H1 (cell line): ENCODE measurements at places on chromosomes 16 and 17. TPM values are rescaled to one million over a fixed set of nuclear protein-coding genes. Genes with fewer than 3 reads are reported as not detected.

C16orf92 gene
- polyA plus RNA-seq: not detected in 2 replicates

FKBP10 gene
- 283 and 410 TPM in 2 replicates for polyA plus RNA-seq

ADAP2 gene
- polyA plus RNA-seq: 0.71 and 1.1 TPM in 2 replicates

- H3K27ac ChIP-seq: no peak overlapping the region
- H3K4me3 ChIP-seq: peak overlapping the region; percentile 74
- no peak for DNase-seq
- no peaks in the 10 kb centered on the region for H3K36me3 ChIP-seq
Measured at GRCh38 chr17:36936455-36937000, 747 bp upstream of the LHX1 start.

DNA sequence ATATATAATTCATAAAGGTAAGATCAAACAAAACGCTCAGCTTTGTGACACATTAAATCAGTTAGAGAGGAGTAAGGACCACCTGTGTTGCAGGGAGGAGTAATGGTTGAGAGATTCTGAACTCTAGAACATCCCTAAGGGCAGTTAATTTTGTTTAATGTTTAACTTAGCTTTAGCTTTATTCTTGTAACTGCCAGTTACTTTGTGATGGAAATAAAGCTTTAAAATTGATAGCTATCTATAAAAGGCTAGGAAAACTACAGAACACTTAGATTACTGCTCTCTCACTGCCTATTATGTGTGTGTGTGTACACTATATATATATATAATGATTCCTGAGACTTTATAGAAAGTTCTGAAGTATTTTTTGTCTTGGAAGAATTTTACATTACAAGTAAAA lies 37.8 kb downstream of the PTRH2 start:
- H3K4me1 ChIP-seq: no peaks in the 10 kb centered on the region
- H3K36me3 ChIP-seq: peaks cover 16% of the 10 kb centered on the region

- H3K4me3 ChIP-seq: no peak overlapping the region
- peaks cover 43% of the 10 kb centered on the region for H3K36me3 ChIP-seq
- no peak overlapping the region for H3K27ac ChIP-seq
Measured at GRCh38 chr17:38761612-38762011, 9.1 kb downstream of the PSMB3 start.

DNA sequence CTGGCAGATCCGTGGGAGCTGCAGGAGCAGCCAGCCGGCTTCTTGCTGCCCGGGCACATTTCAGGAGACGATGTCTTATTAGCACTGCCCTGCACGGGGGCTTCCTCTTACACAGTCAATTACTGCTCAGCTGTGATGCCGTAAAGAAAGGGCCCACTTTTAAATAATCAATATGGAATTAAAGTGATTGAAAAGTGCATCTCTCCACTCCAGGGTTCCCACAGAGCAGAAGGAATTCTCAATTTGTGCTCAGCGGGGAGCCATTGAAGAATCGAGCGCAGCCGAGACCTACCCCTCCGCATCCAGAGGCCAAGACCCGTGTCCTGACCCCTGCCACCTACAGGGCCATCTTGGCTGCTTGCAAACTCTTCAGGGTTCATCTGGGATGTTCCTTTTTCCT lies 399.4 kb upstream of the C16orf82 start:
- no peaks in the 10 kb centered on the region for H3K27me3 ChIP-seq
- H3K27ac ChIP-seq: no peak overlapping the region
- peak; percentile 58 for DNase-seq
- H3K4me3 ChIP-seq: no peak overlapping the region
- no peaks in the 10 kb centered on the region for H3K36me3 ChIP-seq

- H3K4me1 ChIP-seq: peaks cover 27% of the 10 kb centered on the region
- no peak for DNase-seq
- H3K36me3 ChIP-seq: no peaks in the 10 kb centered on the region
- H3K27ac ChIP-seq: no peak overlapping the region
- peaks cover 10% of the 10 kb centered on the region for H3K27me3 ChIP-seq
- H3K4me3 ChIP-seq: no peak overlapping the region
Measured at GRCh38 chr17:68295086-68295485, 3.8 kb downstream of the ARSG start.

- no peak for DNase-seq
- H3K4me1 ChIP-seq: no peaks in the 10 kb centered on the region
- H3K27me3 ChIP-seq: no peaks in the 10 kb centered on the region
- no peak overlapping the region for H3K4me3 ChIP-seq
- H3K36me3 ChIP-seq: no peaks in the 10 kb centered on the region
- H3K27ac ChIP-seq: no peak overlapping the region
Measured at GRCh38 chr17:71383091-71383490, 737.7 kb upstream of the SOX9 start.

- H3K27ac ChIP-seq: no peak within 1 kb of the TSS
- H3K4me3 ChIP-seq: peak within 1 kb of the TSS; percentile 30
- no peaks in the 10 kb centered on the region; the same call in 1 of the 2 replicates for H3K36me3 ChIP-seq
- H3K27me3 ChIP-seq: peaks cover 10% of the 10 kb centered on the region
Measured at GRCh38 chr17:7915611-7916384, at the start of gene RNF227. RNF227 (minus strand) TSS chr17:7916289; CDS start chr17:7916195, 94 bp downstream.

DNA sequence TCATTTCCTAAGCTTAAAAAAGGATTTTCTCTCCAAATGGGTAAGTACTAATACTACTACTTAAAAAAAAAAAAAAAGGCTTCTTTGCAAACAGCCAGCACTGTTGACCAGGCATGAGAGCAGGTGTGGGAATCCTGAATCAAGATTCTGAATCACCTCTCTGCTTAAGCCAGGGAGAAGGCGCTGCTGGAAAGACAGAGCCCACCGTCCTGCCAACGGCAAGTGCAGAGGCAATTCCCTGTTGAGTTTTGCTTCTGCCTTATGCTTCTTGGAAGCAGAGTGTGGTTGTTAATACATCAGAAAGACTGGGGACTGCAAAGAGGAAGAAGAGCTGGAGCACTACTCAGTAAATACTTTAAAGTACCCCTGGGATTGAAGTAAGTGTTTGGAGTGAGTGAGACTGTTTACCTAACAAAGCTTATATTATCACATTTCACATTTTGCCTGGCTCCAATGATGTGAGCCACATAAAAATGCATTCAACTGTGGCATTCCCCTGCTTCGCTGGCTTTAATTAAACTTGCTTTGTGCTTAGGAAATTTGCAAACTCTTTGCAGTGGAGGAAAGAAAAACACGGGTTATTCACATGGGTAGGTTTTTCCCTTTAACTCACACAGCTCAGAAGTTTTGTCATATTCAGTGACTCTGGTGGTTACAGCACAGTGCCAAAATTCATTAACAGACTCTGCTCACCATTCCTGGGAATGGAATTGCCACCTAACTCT lies 86.0 kb upstream of the KIF2B start:
- no peak overlapping the region for H3K4me3 ChIP-seq
- no peaks in the 10 kb centered on the region for H3K27me3 ChIP-seq
- H3K27ac ChIP-seq: no peak overlapping the region
- H3K36me3 ChIP-seq: no peaks in the 10 kb centered on the region
- no peak for DNase-seq

DNA sequence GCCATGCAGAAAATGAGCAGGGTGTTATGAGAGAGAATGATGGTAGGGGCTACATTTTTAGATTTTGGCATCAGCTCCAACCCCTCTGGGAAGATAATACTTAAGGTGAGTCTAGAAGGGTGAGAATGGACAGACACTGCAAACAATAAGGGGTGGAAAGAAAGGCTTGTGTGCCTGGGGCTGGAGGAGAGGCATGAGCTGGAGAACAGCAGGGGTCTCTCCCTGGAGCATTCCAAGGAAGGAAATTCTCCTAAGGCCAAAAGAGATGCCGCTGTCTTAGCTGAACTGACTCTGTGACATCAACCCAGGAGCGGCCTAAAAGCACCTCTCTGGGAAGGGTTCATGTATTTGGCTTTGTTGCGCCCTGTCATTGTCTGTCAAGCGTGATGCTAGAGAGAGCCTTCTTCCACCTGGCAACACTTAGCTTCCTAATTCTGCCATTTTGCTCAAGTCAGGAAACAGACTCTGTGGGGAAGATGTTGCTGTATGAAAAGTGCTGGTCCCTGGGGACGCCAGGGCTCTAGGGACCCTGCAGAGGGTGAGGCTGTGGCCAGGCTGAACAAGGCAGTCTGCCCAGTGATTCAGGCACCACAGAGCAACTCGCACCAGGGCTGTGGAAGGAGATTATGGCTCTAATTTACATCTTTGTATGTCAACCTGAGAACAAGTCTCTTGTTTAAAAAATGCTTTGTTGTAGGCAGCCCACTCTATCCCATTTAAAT lies 225.7 kb downstream of the CBLN1 start:
- no peak overlapping the region for H3K4me3 ChIP-seq
- H3K27ac ChIP-seq: no peak overlapping the region
- H3K36me3 ChIP-seq: no peaks in the 10 kb centered on the region
- DNase-seq: no peak

GRCh38 chr16:73225983-73226382 lies 178.1 kb upstream of the ZFHX3 start:
- H3K27ac ChIP-seq: no peak overlapping the region
- H3K36me3 ChIP-seq: no peaks in the 10 kb centered on the region
- no peaks in the 10 kb centered on the region for H3K4me1 ChIP-seq
- no peak for DNase-seq

DNA sequence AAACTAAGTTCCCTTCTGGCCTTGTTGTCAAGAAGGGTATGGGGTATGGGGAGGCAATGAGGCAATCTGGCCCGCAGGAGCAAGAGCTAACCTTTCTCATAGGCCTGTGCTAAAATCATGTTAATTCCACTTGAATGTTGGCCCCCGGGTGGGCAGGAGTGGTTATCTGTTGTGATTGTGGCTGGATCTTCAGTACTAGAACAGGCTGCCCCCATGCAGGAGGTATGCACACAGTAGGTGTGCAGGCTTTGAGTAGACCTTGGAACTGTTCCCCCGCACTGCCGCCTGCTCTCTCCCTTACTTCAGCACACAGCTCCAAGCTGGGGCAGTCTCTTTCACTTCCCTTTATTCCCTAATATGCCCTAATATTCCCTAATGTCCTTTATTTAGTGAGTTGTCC lies 52.4 kb upstream of the TANGO6 start:
- H3K4me3 ChIP-seq: peak overlapping the region; percentile 13; the same call in 1 of the 2 replicates
- peak overlapping the region; percentile 80; the same call in 1 of the 2 replicates for H3K27ac ChIP-seq
- H3K36me3 ChIP-seq: no peaks in the 10 kb centered on the region
- H3K4me1 ChIP-seq: peaks cover 18% of the 10 kb centered on the region
- peak; percentile 60 for DNase-seq

GRCh38 chr17:80888276-80889160 lies 103.1 kb upstream of the CHMP6 start:
- no peak overlapping the region for H3K4me3 ChIP-seq
- H3K27ac ChIP-seq: no peak overlapping the region
- no peaks in the 10 kb centered on the region for H3K4me1 ChIP-seq
- peaks cover 2% of the 10 kb centered on the region; the same call in 1 of the 2 replicates for H3K36me3 ChIP-seq
- DNase-seq: no peak

DNA sequence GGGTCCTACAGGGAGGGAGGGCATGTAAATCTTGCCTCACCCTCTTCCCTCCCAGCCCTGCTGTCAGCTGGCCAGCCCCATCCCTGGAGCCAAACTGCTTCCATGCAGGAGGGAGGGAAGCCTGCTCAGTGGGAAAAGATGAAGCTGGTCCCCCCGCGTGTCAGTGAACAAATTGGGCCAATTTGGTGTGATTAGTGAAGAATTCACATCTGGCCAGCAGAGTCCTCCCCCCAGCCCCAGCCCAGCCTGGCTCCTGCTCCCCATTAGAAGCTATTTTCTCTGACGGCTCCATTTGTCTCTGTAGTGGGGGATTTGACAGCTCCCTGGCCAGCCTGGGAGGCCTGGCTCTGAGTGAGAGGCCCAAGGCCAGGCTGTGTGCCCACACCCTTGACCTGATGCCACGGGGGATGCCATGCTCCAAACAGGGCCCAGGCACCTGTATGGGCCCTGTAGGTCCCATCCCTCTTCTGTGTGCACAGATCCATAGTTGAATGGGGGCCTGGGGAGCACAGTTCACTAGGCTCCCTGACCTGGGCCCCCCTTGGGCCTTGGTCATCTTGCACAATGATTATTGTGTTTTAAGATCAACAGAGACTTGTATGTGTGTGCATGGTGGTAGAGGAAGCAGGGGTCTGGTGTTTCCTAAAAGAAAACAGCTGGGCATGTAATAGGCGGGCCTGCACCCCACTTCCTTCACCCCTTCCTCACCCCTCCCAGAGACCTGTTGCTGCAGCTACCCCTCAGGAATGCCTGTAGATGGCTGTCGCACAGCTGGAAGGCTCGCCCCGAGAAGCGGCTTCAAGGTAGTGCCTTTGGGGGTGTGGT lies 50.7 kb upstream of the TAC4 start:
- no peaks in the 10 kb centered on the region for H3K36me3 ChIP-seq
- no peak overlapping the region for H3K4me3 ChIP-seq
- peaks cover 29% of the 10 kb centered on the region for H3K27me3 ChIP-seq
- DNase-seq: no peak
- no peak overlapping the region for H3K27ac ChIP-seq

DNA sequence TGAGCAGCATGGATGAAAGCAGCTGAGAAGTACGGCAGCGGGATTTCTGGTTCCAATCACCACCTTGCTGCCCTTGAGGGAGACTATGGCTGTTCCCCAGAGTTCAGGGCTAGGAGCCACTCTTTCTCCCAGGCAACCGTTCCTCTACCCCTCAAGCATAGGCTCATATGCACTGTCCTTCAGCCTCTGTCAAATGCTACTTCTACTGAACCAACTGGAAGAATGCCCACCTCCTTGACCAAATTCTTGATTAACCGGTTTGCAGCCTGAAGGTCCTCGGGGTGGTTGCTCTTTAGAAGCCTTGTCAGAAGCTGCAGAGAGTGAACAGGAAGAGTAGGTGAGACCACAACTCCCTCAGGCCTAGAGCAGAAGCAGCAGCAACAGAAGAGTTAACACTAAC lies 23.8 kb downstream of the GGA2 start:
- DNase-seq: no peak
- no peak overlapping the region for H3K4me3 ChIP-seq
- H3K4me1 ChIP-seq: no peaks in the 10 kb centered on the region
- no peak overlapping the region for H3K27ac ChIP-seq
- no peaks in the 10 kb centered on the region for H3K27me3 ChIP-seq
- peaks cover 79% of the 10 kb centered on the region for H3K36me3 ChIP-seq

DNA sequence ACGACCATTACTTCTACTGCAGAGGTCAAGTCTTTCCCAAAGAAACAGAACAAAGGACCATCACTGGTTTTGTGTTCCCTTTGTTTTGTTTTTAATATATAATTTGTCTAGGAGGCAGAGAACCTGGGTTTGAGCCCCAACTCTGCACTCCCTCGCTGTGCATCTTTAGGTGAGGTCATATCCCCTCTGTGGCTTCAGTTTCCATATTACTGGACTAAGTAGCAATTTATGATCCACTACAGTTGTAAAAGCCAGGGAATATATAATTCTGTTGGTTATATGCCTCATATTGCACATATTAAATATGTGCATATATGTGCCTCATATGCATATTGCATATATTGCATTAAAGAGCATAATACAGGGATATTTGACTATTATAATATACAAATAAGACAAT lies 392.0 kb downstream of the GRIN2A start:
- H3K27ac ChIP-seq: no peak overlapping the region
- H3K36me3 ChIP-seq: peaks cover 3% of the 10 kb centered on the region; the same call in 1 of the 2 replicates
- H3K4me3 ChIP-seq: no peak overlapping the region
- H3K4me1 ChIP-seq: no peaks in the 10 kb centered on the region

GRCh38 chr17:50661348-50661747 lies 26.7 kb downstream of the ABCC3 start:
- DNase-seq: no peak
- H3K27me3 ChIP-seq: no peaks in the 10 kb centered on the region
- no peaks in the 10 kb centered on the region for H3K36me3 ChIP-seq
- peaks cover 3% of the 10 kb centered on the region for H3K4me1 ChIP-seq
- no peak overlapping the region for H3K27ac ChIP-seq
